ENCODE measurements at places on chromosomes 13 and 19.

DNA sequence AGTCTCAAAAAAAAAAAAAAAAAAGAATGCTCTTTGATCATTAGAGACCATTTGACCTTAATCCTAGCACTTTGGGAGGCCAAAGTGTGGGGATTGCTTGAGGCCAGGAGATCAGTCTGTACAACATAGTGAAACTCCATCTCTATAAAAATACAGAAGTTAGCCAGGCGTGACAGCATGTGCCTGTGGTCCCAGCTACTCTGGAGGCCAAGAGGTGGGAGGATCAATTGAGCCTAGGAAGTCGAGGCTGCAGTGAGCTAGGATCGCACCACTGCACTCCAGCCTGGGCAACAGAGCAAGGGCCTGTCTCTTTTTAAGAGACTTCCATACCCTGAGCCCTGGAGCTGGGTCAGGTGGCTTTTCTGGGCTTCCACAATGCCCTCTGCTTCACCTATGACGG is 11.5 kb upstream of the COLGALT1 start:
- DNase-seq = no peak

GRCh38 chr19:4371247-4372164 is 28.1 kb downstream of the MPND start:
- DNase-seq = no peak

- DNase-seq = no peak
These were observed 530 bp downstream of the MAU2 start for GRCh38 chr19:19321141-19321577.

- DNase-seq = no peak
These were observed 284.9 kb downstream of the KLF12 start for GRCh38 chr13:73849292-73849691.

GRCh38 chr13:42899266-42899665 is 92.8 kb downstream of the EPSTI1 start:
- no peak for DNase-seq
